SHP77 (cell line): ENCODE measurements at places on chromosomes 6 and 20.
A peak's percentile ranks its signal among the peaks of the same experiment; 100 is the strongest.

DNA sequence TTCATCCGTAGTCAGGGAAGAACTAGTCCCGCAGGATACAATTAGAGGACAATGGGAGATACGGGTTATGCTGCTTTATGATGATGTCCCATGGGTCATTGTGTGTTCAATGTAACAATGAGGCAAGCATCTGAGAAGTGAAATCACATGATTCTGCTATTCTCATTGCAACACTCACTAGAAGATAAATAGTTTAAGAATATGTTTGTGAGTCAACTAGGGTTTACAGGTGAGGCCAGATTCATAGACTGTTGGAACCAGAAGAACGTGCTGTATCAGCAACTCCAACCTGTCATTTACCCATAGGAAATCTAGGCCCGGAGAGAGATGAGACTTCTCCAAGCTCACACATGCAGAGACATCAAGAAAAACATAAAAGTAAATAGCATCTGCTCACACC, 80.8 kb downstream of the SCML4 start:
- no peak for DNase-seq

DNA sequence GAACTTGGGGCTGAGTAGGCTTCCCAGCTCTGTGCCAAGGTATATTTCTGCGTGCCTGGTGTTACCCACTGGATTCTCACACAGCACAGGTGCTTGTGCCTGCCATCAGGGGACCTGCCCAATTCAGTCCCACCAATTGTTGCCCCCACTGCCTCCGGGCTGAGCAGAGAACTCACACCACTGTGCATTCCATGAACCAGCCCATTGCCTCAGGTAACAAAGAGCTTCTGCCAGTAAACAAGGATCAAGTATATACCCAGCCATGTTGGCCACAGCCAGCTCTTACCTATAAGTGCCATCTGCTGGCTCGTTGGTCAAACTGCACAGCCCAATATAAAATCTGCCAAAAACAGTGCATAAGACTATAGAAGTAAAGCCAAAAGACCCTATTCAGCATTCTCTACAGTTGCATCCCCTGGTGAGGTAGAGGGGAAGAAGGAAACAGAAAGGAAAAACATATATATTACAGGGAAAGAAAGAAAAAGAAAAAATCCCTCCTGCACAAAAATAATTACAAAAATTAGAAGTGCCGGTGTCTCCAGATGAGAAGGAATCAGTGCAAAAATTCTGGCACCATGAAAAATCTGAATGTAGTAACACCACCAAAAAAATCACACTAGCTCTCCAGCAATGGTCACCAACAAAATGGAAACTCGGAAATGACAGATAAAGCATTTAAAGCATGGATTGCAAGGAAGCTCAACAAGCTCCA, 241.4 kb downstream of the IBTK start:
- peak; percentile 46 for DNase-seq

DNA sequence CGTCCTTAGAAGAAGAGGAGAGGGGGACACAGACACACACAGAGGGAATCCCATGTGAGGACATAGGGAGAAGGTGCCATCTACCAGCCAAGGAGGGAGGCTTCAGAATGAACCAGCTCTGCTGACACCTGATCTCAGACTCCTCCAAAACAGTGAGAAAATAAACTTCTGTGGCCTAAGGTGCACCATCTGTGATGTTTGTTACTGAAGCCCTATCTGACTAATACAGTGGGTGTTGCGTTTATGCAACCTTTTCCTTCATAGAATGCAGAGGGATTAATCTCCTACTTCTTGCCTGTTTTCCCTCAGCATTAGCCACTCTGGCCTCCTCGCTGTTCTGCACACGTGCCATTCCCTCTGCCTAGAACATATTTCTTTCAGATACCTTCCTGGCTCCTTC, 81.5 kb upstream of the EDN1 start:
- DNase-seq, result no peak

GRCh38 chr6:159689001-159689400, 4.0 kb downstream of the SOD2 start:
- DNase-seq, result no peak

DNA sequence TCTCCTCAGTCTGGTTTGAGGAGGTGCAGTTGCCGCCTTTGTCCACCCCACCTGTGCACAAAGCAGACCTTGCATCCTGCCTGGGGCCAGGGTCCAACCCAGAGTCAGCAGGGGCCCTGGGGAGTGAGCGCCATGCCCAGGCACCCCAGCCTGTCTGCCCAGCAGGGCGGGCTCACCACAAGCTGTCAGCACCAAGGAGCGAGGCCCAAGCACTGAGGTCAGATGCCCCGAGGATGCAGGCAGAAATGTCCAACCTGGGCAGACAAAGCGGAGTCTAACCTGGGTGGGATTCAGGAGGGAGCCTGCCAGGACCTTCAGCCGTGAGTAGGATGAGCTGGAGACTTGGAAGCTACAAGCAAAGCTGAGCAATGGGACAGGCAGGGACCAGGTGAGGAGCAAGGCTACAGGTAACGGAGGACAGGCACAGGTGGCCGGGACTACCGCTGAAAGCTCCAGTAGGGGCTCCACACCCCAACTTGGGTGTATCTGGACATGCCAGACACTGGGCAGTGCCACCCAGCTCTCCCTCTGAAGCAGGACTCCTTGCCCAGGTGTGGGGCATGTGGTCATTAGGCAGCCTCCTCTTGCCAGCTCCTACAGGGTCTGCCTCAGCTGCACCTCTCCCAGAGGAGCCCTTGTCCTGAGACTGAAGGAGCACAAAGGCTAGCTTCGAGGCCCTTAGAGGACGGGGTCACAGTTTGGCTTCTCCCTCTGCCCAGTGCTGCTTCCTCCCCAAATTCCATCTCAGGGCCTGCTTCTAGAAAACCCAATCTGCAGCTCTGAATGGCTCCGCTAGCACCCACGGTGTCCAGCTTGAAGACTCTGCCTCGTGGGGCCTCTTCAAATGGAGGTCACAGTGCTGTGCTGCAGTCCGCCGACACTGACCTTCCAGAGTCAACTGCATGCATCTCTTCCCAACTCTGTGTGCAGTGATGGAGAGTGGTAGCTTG, 210.6 kb upstream of the CDYL start:
- DNase-seq, result no peak

- no peak for DNase-seq
Observed at GRCh38 chr20:62298577-62299249, 4.1 kb upstream of the ADRM1 start.

DNA sequence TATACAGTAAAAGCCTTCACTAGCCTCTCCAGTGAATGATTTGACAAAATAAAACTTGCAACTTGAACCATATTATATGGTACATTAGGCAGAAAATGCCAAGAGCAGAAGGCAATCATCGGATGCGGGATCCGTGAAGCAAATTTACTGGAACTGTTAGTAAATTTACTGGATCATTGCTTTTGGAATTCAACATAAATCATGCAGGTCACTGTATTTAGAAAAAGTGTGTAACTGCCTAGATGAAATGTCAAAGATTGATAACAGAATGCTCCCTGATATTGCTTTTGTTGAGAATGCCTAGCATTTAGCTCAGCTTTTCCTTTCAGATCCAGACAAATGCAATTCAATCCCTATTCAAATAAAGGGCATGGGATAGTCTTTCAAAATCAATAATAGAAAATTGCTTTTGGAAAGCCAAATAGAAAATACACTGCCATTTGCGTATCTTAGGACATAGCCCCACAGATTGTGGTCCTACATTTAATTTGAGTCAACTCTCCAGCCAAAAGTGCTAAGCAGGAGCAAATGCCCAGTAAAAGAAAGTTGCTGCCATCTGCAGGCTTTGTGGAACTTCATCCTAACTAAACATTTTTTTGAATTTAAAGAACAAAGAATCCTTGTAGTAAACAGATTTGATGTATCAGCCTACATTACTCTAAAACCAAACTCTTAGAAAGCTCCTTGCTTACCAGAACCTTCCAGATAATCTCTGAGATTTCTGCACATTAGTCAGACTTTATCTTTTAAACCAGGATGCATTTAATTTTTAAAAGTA, 109.5 kb upstream of the HSF2 start:
- DNase-seq, result peak; percentile 17

- DNase-seq, result no peak
Observed at GRCh38 chr20:38002422-38002821, 30.8 kb downstream of the TTI1 start.

- no peak for DNase-seq
Observed at GRCh38 chr6:15355683-15356099, 109.8 kb downstream of the JARID2 start.

GRCh38 chr6:113464960-113465359, 392.2 kb upstream of the MARCKS start:
- no peak for DNase-seq

DNA sequence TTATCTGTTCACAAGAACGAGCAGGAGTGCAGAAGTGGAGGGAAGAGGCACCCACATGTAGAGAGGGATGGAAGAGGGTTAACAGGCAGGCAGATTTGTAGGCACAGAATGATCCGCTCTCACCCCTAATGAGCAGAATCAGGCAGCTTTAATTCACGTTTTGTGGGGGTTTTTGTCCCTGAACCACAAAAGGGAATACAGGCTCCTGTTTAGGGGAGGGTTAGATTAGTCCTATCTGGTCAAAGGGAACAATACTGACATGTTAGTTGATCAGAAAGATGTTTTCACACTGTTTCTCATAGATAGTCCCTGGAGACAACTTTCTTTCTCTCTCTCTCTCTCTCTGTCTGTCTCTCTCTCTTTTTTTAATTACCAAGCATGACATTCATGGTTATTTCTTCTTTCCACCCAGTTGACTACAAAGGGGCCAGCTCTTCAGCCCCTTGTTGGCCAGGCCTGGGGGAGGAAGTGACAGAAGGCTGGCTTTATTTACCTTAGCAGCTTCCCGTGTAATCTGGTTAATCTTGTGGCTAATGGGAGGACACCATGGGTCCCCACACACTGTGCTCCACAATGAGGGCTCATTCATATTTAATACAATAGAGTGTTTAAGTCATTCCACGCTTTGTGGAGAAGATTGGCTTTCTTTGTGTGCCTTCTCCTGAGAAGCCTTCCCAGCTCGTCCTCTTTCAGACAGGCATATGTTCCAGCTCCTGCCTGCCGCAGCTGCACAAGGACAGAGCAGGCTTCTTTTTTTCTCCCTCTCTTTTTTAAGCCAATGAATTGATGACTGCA, 958.8 kb downstream of the TFAP2A start:
- no peak for DNase-seq

DNA sequence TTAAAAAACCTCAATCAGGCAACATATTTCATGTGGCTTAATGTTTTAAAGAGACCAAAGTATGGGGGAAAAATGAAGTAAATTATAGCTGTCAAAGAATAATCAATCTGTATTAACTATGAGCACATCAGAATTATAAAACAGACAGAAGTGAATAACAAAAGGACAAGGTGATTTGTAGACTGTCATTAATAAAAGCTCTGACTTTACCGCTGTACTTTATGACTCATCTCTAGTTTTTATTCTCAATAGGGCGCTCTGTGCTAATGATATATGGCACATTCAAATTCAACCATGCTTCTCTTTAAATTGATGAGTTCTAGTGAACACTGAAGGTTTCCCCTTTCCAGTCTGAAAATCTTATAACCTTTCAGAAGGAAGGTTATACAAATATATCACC, 72.0 kb downstream of the PREP start:
- DNase-seq, result no peak

DNA sequence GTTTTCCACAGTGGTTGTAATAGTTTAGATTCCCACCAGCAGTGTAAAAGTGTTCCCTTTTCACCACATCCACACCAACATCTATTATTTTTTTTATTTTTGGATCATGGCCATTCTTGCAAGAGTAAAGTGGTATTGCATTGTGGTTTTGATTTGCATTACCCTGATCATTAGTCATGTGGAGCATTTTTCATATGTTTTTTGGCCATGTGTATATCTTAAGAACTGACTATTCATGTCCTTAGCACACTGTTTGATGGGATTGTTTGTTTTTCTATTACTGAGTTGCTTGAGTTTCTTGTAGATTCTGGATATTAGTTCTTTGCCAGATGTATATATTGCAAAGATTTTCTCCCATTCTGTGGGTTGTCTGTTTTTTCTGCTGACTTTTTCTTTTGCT, 820.1 kb downstream of the TENT5A start:
- no peak for DNase-seq
